SW480 (cell line): ENCODE measurements at places on chromosomes 5 and 9.

GRCh38 chr9:93670208-93671019, 94.0 kb downstream of the PHF2 start:
- DNase-seq = no peak

GRCh38 chr5:41532485-41532884, 22.1 kb upstream of the PLCXD3 start:
- DNase-seq = no peak

GRCh38 chr5:35487233-35488025, 130.2 kb upstream of the SPEF2 start:
- no peak for DNase-seq

GRCh38 chr5:170319301-170319700, 21.7 kb upstream of the LCP2 start:
- DNase-seq = no peak

DNA sequence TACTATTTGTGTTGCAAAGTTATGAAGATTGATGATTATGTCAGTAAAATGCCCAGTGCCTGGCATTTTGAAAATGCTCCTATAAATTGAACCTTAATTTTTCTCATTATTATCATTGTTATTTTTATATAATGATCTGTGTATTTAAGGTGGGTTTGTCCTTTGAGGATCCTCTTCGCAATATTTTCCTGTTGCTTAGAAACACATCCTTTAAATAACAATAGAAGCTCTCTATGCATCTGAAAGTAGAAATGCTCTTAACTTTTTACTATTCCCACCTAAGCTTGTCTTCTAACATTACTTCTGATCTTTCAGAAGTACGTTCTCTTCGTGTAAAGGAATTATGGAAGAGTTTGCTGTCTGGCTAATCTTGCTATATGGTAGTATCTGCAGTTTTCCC, 214.7 kb upstream of the TLX3 start:
- DNase-seq = no peak

DNA sequence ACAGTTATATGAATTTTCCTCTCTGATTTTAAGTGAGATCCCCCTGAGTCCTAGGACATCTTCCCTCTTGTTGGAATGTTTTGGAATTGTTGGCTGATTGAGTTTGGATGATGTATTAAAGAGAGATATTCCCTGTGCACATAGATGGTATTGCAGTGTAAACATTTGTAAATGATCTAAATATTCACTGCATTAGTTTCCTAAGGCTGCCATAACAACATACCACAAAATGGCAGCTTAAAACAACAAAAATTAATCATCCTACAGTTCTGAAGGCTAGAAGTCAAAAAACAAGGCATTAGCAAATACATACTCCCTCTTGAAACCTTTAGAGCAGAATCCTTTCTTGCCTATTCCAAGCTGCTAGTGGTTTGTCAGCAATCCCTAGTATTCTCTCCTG, 38.0 kb upstream of the MROH2B start:
- no peak for DNase-seq

DNA sequence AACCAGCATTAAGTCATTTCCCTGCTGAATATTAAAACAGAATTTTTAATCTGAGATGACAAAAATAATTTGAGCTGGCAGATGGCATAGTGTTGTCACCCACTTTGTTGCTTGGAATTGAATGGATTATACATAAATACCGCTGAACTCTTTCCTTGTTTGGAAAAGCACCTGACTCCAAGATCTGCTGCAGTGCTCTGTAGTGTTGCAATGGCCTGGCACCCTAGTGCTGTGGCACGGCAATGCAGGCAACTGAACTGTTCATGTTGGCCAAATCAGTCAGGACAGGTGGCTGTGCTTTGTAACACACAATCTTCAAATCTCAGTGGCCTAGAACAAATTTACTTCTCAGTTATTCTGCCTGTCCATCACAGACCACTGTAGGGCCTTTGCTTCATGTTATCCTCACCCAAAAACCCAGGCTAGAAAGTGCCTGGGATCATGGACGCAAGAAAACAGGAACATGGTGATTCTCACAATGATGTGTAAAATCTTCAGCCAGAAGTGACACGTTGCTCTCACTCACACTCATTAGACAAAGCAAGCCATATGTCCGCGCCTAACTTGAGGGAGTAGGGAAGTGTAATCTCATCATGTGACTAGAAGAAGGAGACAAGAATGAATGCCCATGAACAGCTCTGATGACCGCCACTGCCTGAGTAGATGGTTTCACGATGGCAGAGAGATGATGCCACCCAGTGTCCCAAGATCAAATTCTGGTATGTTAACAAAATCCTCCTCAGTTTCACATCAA, 191.9 kb upstream of the PUM3 start:
- no peak for DNase-seq

- DNase-seq = peak; percentile 95
These were observed at the start of gene IER5L for GRCh38 chr9:129177791-129178567. TSS of gene IER5L (minus strand) at chr9:129178261. CDS start at chr9:129178052, 209 bp downstream.

- peak; percentile 53 for DNase-seq
These were observed 499 bp upstream of the TMEM232 start for GRCh38 chr5:110727025-110727314.

DNA sequence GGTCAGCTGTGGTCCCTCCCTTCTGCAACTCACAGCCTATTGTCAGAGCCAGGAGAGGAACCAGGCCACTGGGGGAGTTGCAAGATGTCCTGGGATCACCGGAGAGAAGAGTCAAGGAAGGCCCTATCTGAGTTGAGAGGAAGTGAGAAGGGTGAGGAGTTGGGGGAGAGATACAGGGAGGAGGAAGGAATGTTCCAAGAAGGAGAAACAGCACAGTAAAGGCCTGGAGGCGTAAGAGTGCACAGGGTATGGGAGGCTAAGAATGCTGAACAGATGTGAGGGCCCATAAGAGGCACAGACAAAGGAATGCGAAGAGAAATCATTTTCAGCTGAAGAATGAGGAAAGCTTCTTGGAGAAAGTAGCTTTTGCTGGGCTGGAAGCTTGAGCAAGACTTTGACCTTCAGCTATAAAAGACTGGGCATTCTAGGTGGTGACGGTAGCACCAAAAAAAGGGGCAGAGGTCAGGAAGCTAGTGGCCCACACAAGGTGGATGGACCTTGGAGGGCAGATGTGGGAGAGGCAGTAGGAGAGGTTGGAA, 21.6 kb upstream of the CSF1R start:
- DNase-seq = no peak

DNA sequence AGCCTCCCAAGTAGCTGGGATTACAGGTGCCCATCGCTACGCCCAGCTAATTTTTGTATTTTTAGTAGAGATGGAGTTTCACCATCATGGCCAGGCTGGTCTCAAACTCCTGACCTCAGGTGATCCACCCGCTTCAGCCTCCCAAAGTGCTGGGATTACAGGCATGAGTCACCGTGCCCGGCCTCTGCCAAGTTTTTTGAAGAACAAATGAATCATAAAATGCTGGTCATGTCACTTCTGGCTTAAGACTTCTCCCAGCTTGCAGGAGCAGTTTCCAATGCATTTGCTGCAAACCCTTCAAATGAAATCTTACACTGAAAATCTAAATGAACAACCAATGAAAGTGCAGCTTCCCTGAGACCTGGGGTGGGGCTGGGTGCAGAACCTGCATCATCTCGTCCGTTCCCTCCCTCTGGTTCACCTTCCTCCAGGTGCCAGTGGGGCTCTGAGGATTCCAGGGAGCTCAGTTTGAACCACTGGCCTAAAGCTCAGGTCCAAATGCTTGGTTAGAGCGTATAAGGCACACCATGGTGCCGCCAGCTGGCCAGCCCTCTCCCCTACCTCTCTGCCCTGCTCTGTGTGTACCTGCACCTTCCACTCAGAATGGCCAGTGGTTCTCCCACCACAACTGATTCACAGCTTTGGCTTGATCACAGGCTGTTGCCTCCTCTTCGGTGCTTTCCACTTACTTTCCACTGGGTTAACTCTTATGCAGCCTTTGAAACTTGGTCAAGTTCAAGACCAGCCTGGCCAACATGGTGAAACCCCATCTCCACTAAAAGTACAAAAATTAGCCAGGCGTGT, 39.8 kb upstream of the FUBP3 start:
- peak; percentile 50 for DNase-seq

- no peak for DNase-seq
These were observed at the start of gene IL13 for GRCh38 chr5:132657676-132658380. TSS of gene IL13 (plus strand) at chr5:132658173. CDS start at chr5:132658187, 14 bp downstream.

DNA sequence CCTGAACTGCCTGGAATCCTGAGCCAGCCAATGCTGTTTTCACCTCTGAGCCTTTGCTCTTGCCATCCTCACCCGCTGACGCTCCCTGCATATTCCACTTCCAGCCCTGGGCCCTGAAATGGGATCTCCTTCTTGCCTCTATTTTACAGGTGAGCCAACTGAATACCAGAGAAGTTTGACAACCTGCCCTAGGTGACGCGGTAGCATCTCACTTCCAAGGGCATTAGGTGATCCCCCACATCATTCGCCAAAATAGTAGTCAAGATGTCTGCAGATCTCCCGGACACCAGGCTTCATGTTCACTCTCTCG, 43.5 kb downstream of the FOXI1 start:
- no peak for DNase-seq

DNA sequence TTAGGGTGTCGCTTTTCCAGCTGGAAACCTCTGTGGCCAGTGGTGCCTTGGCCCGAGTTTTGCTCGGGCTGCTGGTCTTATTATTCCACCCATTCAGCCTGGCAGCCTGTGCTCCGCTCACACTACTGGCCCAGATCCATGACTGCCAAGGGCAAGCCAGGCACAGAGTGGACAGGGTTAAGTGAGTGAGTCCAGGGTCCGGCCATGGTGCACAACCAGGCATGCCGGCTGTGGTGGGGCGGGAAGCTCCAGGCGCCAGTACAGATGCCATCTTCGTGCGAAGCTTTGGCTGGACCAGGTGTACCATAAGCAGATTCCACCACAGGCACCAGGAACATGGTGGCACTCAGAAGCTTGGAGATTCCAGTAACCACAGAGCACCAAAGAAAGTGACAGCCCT, 580.2 kb upstream of the FAM174A start:
- DNase-seq = no peak

DNA sequence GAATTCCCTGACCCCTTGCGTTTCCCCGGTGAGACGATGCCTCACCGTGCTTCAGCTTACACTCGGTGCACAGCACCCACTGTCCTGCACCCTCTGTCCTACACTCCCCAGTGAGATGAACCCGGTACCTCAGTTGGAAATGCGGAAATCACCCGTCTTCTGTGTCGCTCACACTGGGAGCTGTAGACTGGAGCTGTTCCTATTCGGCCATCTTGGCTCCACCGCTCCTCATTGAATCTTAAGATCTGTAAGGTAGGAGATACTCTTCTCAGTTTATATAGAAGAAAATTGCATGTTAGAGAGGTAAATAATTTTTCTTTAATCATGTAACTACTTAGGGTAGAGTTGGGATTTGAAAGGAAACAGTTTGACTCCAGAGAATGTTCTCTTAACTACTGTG, 62.2 kb downstream of the DMRTA1 start:
- DNase-seq = no peak

DNA sequence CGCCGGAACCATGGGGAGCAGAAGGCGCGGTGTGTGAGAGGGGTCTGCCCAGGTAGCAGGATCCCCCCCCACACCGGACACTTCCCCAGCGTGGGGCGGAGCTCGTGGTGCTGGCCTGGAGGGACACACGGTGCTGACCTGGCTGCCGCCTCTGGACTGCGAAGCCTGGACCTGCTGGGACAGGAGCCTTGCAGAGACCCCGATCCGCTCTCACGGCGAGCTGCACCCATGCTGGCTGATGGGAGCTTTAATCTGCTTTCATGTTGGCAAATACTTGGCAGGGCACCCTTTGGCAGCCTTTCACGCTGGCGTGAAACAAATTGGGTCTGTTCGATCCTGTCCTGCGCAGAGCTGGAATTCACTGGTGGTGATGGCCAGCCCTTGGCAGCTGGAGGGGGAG, 7.4 kb downstream of the NKD2 start:
- DNase-seq = no peak

- no peak for DNase-seq
These were observed 132.6 kb downstream of the PHF2 start for GRCh38 chr9:93708987-93709302.
